ENCODE measurements at places on chromosomes 5 and 9. TPM values are rescaled to one million over a fixed set of nuclear protein-coding genes. Genes with fewer than 3 reads are reported as not detected.

GRCh38 chr5:143782588-143783386, 29.2 kb upstream of the HMHB1 start:
- no peak for DNase-seq
- H3K4me1 ChIP-seq: no peaks in the 10 kb centered on the region
- no peak overlapping the region for H3K27ac ChIP-seq
- H3K36me3 ChIP-seq: no peaks in the 10 kb centered on the region
- no peak overlapping the region for H3K4me3 ChIP-seq
- peaks cover 10% of the 10 kb centered on the region for H3K27me3 ChIP-seq

GRCh38 chr5:16727755-16728325, 111.0 kb upstream of the RETREG1 start:
- peaks cover 16% of the 10 kb centered on the region for H3K4me1 ChIP-seq
- no peak overlapping the region for H3K4me3 ChIP-seq
- H3K36me3 ChIP-seq: no peaks in the 10 kb centered on the region
- no peak for DNase-seq
- H3K27ac ChIP-seq: no peak overlapping the region

DNA sequence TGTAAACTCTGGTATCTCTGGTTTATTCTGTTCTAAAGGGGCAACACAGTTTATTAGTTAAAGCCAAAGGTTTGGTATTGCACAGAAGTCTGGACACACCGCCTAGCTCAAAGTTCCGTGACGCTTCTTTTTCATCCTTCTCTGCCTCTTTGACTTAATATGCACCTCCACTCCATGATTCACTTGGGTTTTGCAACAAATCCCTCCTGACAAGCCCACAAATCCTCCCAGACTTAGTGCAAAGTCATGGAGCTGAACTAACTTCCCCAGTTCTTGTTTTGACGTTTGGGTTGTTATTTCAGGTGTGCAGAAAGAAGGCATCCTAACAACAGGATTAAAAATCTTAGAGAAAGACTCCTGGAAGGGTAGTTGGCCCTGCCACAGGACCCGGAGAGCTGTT, 441.6 kb upstream of the DMAC1 start:
- no peaks in the 10 kb centered on the region for H3K4me1 ChIP-seq
- no peak overlapping the region for H3K27ac ChIP-seq
- H3K27me3 ChIP-seq: no peaks in the 10 kb centered on the region
- DNase-seq: no peak

DNA sequence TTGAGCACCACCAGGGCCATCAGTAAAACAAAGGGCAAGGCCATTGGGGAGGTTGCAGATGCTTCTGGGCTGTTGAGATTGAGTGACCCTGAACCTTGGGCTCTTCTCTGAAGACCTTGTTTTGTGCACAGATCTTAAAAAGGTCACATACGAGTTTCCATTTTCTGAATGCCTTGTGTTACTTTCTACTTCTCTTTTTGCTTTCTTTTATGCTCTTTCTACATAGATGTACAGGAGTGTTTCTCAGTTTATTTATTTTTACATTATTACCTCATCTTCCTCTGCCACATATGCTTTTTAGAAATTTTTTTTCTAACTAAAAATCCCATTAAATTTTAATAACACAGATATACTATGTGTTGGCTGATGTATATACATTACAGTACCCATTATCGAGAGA, at the start of gene IFNA5:
Gene IFNA5 (minus strand): TSS at position 101 of the 400 bp plus-strand sequence. CDS start 57 bp downstream, at position 44.
- no peaks in the 10 kb centered on the region for H3K4me1 ChIP-seq
- peaks cover 47% of the 10 kb centered on the region for H3K27me3 ChIP-seq
- no peak within 1 kb of the TSS for H3K4me3 ChIP-seq
- no peaks in the 10 kb centered on the region for H3K36me3 ChIP-seq
- no peak within 1 kb of the TSS for H3K27ac ChIP-seq

- H3K4me3 ChIP-seq: no peak overlapping the region
- no peaks in the 10 kb centered on the region for H3K4me1 ChIP-seq
- no peak for DNase-seq
These were observed 70.3 kb downstream of the PGM5 start for GRCh38 chr9:68426755-68427154.

- peak; percentile 39 for DNase-seq
- H3K27me3 ChIP-seq: no peaks in the 10 kb centered on the region
- no peak overlapping the region for H3K27ac ChIP-seq
- peaks cover 22% of the 10 kb centered on the region for H3K4me1 ChIP-seq
These were observed 1.3 kb downstream of the ADAMTS6 start for GRCh38 chr5:65480306-65480865.

- peaks cover 8% of the 10 kb centered on the region for H3K4me1 ChIP-seq
- peaks cover 50% of the 10 kb centered on the region for H3K36me3 ChIP-seq
- no peaks in the 10 kb centered on the region for H3K27me3 ChIP-seq
- DNase-seq: no peak
- H3K4me3 ChIP-seq: no peak overlapping the region
These were observed 28.2 kb downstream of the ARPC5L start for GRCh38 chr9:124890179-124890578.

GRCh38 chr9:89352451-89352850, 34.2 kb downstream of the SECISBP2 start:
- H3K27ac ChIP-seq: peak overlapping the region; percentile 81
- no peaks in the 10 kb centered on the region for H3K27me3 ChIP-seq
- H3K4me1 ChIP-seq: peaks cover 34% of the 10 kb centered on the region
- no peak for DNase-seq
- H3K4me3 ChIP-seq: no peak overlapping the region

GRCh38 chr5:64629841-64630240, 60.5 kb upstream of the SHISAL2B start:
- H3K4me3 ChIP-seq: no peak overlapping the region
- peaks cover 6% of the 10 kb centered on the region for H3K27me3 ChIP-seq
- no peaks in the 10 kb centered on the region for H3K36me3 ChIP-seq
- DNase-seq: no peak

Gene SLC46A2
- not detected for total RNA-seq
